ENCODE measurements at places on chromosomes 1 and 21. TPM values are rescaled to one million over a fixed set of nuclear protein-coding genes. Genes with fewer than 3 reads are reported as not detected.

- peak; percentile 45 for DNase-seq
Measured at GRCh38 chr1:228141226-228142044, 1.4 kb downstream of the GUK1 start.

DNA sequence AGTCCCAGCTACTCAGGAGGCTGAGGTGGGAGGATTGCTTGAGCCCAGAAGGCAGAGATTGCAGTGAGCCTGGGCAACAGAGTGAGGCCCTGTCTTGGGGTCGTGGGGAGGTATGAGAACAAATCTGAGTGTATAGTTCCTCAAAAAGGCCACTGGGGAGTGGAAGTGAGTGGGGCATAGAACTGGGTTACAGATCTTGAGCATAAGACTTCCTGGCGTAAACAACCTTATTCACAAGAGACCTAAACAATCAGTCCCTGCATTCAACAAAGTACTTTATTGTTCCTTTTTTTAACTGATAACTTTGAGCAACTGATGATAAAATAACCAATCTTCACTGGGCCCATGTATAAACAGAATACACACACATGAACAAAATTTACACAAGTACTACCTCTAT, 72.7 kb upstream of the MUTYH start:
- DNase-seq, result no peak

DNA sequence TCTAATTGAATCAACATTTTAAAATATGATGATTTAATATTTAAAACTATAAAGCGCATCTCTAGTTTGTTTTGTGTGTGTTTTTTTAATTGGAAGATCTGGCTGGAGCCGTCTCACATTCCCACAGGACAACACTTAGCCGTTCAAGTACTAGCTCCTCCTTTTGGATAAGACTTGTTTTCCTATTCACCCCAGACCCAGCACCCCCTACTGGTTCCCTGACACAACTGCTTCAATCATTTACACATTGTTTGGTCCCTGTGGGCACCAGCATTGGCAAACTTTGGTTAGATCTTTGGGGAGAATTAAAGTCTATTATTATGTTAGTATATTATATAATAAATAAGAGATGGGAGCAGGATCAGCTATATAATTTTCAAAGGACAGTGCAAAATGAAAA, 34.5 kb downstream of the TYW3 start:
- DNase-seq, result no peak

GRCh38 chr21:44929799-44930542, 9.3 kb upstream of the ITGB2 start:
- DNase-seq, result no peak

Gene FCRL1
- not detected for total RNA-seq

DNA sequence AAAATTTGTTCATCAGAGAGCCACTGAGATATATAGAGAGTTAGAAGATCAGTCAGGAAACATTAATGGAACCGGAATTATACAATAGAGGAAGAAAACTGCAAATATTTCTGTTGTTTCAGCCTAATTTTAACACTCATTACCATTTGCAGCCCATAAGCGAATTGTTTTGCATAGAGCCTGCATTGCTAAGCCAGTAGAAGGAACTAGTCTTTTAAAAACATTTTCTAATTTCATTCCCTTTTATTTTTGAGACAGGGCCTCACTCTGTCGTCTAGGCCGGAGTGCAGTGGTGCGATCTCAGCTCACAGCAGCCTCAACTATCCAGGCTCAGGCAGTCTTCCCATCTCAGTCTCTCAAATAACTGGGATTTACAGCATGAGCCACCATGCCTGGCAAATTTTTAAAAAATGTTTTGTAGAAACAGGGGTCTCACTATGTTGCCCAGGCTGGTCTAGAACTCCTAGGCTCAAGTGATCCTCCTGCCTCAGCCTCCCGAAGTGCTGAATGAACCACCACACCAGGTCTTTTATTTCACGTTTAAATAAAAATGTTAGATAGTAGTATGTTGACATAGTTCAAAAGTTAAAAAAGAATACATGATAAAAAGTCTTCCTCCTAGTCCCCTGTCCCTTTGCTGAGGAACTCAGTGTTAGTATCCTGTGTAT, 25.3 kb downstream of the MPZL1 start:
- no peak for DNase-seq

GRCh38 chr1:7562729-7563605, 208.1 kb upstream of the VAMP3 start:
- no peak for DNase-seq

Gene NBPF6
- 0.23 TPM for total RNA-seq

DNA sequence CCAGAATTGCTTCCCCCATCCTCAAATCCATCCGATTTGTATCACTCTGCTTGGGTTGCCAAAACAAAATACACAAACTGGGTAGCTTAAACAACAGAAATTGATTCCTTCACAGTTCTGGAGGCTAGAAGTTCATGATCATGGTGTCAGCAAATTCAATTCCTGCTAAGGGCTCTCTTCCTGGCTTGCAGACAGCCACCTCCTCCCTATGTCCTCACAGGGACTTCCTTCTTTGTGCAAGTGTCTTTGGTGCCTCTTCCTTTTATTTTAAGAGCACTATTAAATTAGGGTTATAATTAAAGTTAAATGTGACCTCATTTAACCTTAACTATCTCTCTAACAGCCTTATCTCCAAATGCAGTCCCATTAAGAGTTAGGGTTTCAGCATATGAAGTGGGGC, 112.8 kb downstream of the PLPP3 start:
- no peak for DNase-seq

DNA sequence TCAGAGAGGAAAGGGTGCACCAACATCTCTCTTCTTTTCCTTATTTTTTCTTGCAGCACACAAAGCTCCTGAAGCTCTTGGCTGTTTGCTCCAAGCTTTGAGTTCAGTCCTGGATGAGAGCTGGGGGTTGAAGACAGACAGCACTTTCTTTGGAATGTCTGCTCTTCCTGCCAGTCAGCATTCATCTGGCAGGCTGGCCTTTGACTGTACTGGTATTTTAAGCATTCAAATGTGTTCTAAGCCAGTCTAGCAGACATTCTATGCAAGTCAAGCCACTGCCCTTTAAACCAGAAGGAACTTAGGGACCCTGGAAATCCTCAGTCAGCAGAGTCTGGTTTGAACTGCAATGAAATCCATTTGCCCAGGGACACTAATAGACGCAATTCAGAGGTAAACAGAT, 45.0 kb downstream of the XCL1 start:
- no peak for DNase-seq

Gene RSPO1
- total RNA-seq, result not detected

Gene CHI3L1
- not detected for total RNA-seq

Gene MYCL
- 0.57 TPM for total RNA-seq

DNA sequence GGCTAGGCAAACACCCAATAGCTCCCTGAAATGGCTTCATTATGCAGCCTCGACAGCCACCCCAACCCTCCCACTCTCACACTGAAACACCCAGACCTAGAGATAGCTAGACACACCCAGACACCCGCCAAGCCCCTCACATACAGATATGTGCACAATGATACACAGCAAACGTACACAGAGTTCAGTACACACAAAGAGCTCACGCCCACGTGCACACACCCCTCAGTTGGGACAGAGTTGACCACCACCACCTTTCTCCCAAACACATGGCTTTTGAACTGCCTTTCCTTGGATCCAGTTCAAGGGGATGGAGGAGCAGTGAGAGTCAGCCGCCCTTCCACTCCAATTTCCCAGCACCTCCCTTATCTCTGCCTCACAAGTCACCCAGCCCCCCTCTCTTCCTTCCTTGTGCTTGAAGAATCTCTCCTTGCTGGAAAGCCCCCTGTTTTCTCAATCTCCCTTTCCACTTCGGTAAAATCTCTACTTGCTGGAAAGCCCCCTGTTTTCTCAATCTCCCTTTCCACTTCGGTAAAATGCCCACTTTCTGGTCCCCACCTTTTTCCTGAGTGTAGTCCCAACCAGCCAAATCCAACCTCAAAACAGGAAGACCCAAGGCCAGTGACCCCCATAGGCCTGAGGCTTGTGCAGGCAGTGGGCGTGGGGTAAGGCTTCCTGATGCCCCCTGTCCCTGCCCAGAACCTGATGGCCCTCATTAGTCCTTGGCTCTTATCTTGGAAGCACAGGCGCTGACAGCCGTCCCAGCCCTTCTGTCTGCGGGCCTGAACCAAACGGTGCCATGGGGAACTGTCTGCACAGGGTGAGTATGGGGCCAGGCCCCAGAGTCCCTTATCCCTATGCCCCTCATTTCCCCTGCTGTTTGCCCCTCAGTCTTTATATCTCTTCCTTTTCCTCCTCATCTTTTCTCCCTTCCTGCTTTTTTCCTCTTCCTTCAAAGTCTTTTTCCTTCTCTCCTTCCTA, at the start of gene ACKR1:
TSS of gene ACKR1 (plus strand) at position 715 of the 981 bp plus-strand sequence. CDS start at position 800, 85 bp downstream.
- no peak for DNase-seq

DNA sequence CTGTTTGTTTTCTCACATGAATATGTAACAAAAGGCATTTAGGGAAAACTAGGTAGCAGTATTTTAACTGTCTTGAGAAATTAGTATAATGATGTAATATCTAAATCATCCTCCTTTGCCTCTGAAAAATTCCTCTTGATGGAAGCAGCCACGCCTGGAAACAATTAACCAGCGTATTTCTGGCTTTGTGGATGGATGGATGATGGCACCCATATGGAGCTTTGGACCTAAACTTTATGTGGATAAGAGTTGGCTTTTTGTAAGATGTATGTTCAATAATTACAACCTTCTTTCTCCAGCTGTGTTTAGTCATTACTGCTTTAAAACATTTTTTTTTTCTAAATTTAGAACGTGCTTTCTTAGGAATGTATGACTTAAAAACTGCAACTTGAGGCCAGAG, 12.7 kb downstream of the CDCA8 start:
- DNase-seq, result no peak

Gene OR2M3
- not detected for total RNA-seq

DNA sequence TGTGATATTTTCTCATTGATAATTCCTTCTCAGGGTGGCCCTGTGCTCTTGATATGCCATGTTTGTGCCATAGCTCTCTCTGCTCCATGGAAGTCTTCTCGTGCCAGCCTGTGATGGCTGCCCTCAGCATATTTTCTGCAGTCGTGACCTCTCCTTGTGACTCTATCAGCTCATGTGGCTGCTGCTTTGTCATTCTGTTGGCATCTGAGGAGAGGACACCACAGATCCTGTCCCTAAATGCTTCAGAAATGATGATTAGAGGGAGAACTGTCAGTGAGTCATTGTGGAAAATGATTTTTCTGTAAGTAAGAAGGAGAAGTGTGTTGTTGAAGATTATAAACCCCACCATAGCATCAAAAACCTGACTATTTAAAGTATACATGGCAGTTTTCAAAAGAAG, 286.0 kb downstream of the ADGRL2 start:
- DNase-seq, result no peak

- DNase-seq, result no peak
Measured at GRCh38 chr1:35726450-35727433, 8.1 kb upstream of the C1orf216 start.

DNA sequence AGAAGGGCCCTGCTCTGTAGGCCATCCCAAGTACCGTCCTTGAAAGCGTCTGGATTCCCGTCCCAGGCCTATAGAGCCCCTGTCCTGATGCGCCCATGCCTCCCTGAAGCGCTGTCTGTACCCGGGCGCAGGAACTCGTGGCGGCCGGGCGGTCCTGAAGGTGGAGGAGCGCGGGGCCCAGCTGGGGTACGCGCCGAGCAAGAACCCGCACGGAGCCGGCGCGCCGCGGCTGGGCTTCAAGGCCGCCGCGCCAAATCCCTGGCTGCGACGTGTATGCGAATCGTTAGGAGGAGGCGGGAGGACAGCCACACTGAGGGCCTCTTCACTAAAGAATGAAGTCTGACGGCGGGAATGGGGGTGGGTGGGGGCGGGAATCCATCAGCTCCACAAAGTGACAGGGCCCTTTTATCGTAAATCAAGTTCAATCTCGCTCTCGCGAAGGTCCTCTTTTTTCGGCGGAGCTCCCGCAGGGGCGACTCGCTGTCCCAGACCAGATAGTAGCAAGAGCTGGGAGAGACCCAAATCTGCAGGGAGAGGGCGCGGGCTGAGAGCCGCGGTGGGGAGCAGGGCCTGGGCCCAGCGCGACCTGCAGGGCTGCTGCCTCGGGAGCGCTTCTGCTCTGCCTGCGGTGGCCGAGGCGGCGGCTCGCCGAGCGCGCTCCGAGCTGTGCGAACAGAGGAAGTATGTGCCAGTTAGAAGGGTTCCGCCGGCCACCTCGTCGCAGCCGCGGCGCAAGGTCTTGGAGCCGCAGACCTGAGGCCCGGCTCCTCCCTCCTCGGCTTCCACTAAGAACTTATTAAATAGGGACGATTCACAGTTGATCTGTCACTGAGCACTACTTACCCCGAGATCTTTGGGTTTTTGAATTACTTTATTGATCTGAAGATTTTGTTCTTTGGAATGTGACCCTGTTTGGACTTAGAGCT, 10.4 kb downstream of the BARHL2 start:
- no peak for DNase-seq

Gene KIAA1614
- 0.09 TPM for total RNA-seq

- no peak for DNase-seq
Measured at GRCh38 chr1:181640956-181641355, 157.6 kb downstream of the CACNA1E start.

Gene CD160
- total RNA-seq, result not detected

DNA sequence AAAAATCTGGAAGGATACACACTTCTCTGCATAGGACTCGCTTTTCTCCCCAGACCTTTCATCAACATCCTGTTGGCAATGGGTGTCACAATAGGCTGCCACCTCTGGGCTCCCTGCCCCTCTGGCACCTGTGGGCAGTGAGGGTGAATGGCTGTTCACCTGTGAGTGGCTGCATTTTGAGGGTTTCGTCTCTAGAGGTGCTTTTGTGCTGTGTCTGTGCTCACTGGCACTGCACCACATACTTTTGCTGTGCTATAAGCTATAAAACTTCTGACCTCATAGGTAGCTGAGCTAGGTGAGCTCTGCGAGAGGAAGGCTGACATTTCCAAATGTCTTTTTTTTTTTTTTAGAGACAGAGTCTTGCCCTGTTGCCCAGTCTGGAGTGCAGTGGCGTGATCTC, 35.9 kb downstream of the SLC30A1 start:
- no peak for DNase-seq

Gene PCBP3
- total RNA-seq, result 6.9 TPM

GRCh38 chr1:89724369-89725010, 91.6 kb downstream of the LRRC8C start:
- DNase-seq, result peak; percentile 58

GRCh38 chr1:91699339-91699974, 186.5 kb downstream of the TGFBR3 start:
- DNase-seq, result no peak

- no peak for DNase-seq
Measured at GRCh38 chr1:230702934-230703678, 10.8 kb downstream of the AGT start.

GRCh38 chr1:31937300-31938183, 626 bp downstream of the PTP4A2 start:
- DNase-seq, result peak; percentile 70

- no peak for DNase-seq
Measured at GRCh38 chr1:206556047-206556749, 48.9 kb downstream of the RASSF5 start.

Gene SHISAL2A
- 2.5 TPM for total RNA-seq

GRCh38 chr1:22673486-22674409, 20.7 kb downstream of the C1QB start:
- DNase-seq, result no peak

GRCh38 chr1:181353526-181353925, 129.8 kb upstream of the CACNA1E start:
- DNase-seq, result no peak
